ELF-1 (cell line): ENCODE measurements at places on chromosomes 3 and 15.

- DNase-seq = no peak
Measured at GRCh38 chr15:36110659-36110993, 468.8 kb upstream of the CDIN1 start.

DNA sequence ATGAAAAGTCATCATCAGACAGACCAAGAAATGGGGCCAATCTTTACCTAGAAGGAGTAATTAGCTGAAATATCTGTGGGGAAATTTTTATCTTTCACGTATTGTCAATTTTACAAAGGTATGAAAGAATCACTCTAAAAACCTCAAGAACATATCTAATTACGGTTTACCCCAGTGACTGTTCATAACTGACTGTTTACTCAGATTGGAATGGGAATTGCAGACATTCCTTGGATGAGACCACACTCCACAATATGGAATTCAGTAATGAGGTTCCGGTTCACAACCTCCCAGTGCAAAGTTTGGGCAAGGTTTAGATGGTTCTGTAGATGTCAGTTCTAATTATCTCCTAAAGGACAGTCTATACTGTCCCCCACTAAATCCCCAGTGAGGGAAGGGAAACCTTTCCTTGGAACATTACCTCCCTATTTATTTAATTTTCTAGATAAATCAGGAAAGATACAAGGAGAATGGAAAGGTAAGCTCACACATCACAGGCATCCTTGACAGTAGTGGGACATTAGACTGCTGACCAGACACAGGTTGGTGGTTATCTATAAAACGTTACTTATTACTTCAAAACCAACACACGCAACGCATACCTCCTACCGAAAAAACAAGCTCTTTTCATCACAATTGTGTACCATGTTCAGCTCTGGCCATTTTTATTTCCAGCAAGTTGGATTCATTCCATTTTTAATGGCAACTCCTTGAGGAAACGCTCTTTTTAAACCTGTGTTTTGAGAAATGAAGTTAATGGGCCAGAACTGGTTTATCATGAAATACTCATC, 129.9 kb downstream of the RORA start:
- DNase-seq = no peak

- no peak for DNase-seq
Measured at GRCh38 chr3:159779883-159780282, 208.8 kb upstream of the IL12A start.

GRCh38 chr3:64351713-64352638, 126.7 kb upstream of the PRICKLE2 start:
- no peak for DNase-seq

DNA sequence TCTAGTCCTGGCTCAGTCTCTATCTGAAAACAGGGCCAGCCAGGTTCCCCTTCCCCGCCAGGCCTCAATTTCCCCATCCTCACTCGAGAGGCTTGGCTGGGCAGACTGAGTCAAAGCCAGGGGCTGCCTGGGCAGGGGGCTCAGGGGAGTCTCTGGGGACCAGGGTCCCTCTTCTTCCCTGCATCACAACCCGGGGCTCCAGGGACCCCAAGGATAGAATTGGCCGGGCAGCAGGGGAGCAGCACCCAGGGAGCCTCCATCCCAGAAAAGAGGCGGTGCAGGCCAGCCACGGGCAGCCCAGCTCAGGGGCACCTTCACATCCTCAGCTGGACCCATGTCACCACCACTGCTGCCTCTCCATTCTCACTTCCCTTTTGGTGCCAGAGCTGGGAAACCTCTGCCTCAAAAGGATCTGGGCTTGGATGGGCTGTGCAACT, 13.3 kb upstream of the PLXND1 start:
- DNase-seq = no peak
